ENCODE measurements at places on chromosomes 16 and 17.

DNA sequence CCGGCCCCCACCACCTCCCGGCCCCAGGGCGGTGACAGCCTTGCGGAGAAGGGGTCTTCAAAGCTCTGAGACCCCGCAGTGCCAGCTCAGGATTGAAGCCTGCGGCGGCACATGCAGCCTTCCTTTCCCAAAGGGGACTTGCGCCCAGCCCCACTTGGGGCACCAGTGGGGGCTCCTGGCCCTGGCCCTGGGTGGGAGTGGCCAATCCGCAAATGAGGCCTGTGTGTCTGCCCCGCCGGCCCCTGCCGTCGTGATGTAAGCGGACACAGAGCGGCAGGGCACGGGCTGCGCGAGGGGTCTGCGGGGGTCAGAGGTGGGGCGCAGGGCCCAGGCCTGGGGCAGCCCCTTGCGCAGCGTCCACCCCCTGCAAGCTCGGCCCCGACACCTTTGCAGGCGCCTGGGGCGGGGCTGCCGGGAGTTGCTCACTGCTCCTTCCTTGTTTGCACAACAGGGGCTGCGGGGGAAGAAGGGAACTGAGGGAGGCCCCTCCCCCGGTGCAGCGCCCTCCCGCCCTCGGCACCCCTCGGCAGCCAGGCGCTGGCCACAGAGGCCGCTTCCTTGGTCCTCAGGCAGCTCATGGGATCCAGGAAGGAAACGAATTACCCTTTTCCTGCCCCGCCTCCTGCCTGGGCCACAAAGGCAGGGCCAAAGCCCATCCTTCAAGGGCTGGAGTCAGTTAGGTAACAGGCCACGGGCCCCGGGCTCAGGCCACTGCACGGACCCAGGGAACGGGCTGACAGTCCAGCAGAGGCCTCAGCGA, 2.9 kb downstream of the SLC16A3 start:
- no peak for DNase-seq

DNA sequence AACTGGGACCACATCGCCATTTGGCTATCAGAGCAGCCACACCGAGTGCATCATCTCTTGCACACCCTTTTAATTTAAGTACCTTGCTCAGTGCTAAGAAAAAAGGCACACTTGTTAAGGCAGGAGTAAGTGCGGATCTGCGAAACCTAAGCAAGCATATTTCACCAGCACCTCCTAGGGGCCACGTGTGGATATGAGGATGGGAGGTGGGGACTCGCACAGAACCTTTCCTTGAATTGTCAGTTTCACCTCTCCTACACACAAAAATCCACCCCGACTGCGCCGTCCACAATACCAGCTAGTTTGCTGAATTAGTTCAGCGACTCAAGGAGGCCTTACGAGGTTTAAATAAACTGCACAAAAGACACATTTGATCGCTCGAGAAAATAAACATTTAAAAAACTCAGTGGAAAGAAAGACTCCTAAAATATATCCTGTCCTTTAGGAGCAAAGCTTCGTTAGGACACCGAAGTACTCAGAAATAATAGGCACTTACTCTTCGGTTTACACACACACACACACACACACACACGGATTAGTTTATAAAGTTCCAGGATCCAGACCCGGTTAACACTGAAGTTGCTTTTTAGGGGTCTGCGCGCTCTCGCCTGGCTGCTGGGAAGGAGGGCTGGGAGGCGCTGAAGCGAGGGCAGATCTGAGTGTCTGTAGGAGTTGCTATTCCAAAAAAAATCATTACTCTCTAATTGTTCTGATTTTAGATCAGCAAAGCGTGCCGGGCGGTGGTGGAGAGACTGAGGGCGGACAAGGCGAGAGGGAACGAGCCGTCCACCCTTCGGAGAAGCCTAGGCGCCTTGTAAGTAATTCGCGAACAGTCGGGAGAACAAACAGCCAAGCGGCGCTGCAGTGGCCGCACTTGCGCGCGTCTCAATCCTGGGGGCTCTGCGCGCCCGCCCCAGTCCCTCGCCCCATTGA, 1.0 kb upstream of the KCNJ2 start:
- peak; percentile 65 for DNase-seq

GRCh38 chr16:52629296-52629695, 82.4 kb upstream of the TOX3 start:
- DNase-seq = no peak

DNA sequence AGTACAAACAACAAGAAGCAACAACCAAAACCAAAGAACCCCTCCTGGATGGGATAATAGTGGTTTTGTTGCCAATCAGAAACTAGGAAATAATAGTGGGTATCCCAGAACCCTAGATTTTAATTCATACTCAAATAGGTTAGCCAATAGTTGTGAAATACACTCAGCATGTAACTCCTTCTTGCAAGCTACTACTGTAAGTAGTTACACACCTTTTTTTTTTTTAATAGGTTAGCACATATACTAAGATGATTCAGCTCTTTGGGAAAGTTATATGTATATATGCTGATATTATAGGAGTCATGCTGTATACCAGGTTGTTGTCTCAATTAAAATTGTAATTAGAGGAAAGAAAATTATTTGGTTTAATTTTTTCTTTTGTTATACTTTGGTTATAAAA, 92.5 kb upstream of the HAS3 start:
- DNase-seq = no peak

DNA sequence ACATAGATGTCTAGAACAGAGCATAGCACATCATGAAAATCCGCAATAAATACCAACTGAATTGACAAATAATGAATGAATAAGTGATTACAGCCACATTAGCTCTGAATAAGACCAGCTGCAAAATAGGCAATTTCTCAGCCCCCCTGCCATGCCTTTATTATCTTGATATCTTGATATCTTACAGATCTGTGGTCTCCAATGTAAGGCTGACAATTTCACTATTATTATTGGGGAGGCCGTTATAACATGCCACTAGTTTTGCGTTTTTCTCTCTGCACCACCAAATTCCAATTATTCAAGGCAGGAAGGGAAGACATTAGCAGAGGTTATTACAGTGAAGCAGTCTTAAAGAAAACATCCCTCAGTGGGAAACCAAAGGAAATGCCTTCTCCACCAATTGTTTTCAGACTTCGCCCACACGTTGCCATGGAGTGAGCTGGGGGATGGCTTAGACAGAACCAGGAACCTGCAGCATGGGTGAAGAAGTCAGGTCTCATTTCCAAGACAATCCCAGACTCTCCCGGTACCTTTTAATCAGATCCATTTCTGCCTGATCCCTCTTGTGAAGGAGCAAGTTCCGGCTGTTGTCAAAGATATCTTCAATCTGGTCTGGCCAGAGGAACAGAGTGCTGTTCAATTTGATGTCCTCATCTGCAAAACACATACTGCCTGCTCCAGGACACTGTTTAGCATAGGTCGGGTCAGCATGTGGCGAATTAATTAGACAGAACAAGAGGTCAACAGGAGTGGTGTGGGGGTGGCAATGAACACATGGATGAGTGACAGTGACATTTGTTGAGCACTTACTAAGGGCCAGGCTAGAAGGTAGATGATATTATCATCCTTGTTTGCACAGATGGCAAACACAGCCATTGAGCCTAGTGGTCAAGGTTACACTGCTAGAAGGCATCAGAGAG, 46.4 kb downstream of the DNAH3 start:
- DNase-seq = no peak

- DNase-seq = no peak
Measured at GRCh38 chr17:83131401-83132011, 52.1 kb downstream of the METRNL start.

DNA sequence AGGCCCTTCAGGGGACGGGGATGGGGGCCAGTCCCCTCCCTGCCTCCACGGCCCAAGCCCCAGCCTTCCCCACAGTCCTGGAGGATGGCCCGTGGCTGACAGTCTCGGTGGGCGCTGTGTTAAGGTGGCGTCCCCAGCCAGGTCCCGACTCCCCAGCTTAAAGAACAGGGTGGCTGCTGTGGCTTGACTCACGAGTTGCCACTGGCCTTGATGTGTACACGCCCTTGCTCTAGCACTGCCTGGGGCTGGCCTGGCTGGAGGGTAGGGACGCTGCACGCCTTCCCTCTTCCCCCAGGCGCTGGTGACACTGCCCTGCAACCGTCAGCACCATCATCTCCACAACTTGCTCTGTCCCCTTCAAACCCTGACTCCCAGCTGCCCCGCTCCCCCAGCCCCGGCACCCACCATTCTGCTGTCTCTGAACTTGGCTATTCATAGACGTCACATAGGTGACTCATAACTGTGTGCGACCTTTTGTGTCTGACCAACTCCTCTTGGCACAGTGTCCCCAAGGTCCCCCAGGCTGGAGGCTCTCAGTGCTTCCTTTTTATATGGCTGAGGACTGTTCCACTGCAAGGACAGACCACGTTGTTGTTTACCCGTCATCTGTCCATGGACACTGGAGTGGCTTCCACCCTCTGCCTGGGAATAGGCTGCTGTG, 6.3 kb downstream of the GNPTG start:
- DNase-seq = no peak

- DNase-seq = no peak
Measured at GRCh38 chr17:68621065-68621464, 19.9 kb upstream of the FAM20A start.
